ENCODE measurements at places on chromosomes 11 and 22.

DNA sequence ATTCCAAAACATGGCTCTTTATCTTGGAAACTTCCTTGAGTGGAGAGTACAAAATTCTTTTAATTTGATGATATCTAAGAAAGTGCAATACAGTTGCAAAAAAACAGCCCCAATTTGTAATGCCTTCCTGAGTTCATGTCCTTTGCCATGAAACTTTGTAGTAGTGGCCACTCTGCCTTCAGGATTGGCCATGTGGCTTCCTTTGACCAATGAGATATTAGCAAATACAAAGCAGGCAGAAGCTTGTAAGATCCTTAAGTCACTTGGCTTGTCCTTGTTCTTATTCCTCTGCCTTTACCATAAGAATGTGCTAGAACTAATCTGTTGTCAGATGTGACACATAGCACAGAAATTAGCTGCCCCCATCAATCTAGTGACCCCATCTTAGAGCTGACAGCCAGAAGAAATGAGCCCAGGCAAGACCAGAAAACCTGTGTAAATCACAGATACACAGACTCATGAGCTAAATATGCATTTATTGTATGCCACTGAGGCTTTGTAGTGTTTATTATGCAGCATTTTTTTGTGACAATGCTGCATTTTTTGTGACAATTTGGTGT, 29.8 kb upstream of the BLID start:
- no peak for DNase-seq

GRCh38 chr11:129446572-129446971, 70.9 kb downstream of the BARX2 start:
- no peak for DNase-seq

GRCh38 chr11:93143186-93143585, 54.6 kb downstream of the SLC36A4 start:
- no peak for DNase-seq

DNA sequence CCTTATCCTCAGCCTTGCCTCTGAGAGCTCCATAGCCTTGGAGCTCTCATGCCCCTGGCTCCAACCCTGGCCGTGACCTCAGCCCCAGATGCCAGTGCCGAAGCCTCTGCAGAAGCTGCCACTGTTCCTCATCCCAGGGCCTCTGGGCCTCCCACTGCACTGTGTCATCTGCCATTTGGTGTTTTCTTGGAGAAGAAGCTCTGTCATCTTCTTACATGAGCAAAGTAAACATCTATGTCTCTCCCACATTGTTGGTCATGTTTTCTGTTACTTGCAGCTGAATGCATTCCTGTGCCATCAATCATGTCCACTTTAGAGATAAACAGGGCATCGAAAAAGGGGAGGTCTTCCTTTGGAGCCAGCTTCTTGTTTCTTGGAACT, 45.0 kb upstream of the FTH1 start:
- no peak for DNase-seq

GRCh38 chr22:39818094-39818493, 75.5 kb downstream of the ENTHD1 start:
- no peak for DNase-seq

DNA sequence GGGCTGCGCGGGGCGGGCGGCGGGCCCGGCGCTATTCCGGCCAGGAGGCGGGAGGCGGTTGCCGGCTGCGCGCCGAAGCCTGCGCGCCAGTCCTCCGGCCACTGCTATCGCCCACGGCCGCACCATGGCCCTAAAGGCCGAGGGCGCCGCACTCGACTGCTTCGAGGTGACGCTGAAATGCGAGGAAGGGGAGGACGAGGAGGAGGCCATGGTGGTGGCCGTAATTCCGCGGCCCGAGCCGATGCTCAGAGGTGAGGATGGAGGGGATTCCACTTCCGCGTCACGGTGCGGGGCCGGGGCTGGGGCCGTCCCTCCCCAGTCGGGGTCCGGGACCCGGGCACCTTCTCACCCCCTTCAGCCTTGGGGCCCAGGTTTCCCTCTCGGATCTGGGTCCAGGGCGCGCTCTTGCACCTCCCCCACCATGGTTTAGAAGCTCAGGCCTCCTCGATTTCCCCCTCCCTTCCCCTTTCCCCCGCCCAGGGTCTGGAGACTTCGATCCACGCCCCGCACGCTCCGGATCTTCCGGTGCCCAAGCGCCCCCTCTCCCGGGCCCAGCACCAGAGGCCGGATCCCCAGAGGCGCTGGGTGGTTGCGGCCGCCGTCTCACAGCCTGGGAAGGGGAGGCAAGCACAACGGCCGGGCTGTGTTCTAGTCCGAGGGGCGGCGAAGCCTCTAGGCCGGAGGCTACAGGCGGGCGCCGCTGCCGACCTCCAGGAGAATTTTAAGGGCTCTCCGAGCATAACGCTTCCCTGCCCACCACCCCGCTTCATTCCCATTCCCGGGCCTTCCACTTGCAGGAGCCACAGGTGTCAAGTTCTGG, 517 bp downstream of the SPINDOC start:
- DNase-seq, result no peak

DNA sequence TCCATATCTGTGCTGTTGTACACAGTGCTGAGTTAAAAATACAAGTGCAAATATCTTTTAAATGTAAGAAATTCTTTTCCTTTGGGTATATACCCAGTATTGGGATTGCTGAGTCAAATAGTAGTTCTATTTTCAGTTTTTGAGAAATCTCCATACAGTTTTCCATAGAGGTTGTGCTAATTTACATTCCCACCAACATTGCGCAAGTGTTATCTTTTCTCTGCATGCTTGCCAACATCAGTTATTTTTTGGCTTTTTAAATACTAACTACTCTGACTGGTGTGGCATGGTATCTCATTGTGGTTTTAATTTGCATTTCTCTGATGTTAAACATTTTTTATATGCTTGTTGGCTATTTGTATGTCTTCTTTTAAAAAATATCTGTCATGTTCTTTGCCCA, 6.5 kb downstream of the OR52E8 start:
- no peak for DNase-seq

DNA sequence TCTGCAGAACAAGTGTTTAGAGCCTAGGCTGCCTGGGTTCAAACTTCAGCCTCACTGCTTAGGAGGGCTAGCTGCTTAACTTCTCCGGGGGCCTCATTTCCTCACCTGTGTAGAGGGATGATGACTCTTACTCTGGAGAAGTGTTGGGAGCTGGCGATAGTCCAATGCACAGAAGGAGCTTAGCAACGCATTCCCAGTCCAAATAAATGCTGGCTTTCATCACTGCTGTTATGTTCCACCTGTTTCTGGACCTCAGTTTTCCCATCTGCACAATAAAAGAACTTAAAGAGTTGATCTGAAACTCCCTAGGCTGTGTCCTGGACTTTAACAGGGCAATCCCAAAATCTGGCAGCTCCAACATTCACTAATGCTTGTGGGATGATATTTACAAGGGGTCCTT, 337.8 kb downstream of the MIAT start:
- no peak for DNase-seq

GRCh38 chr11:6755303-6755952, 16.3 kb downstream of the OR2AG2 start:
- DNase-seq, result no peak

DNA sequence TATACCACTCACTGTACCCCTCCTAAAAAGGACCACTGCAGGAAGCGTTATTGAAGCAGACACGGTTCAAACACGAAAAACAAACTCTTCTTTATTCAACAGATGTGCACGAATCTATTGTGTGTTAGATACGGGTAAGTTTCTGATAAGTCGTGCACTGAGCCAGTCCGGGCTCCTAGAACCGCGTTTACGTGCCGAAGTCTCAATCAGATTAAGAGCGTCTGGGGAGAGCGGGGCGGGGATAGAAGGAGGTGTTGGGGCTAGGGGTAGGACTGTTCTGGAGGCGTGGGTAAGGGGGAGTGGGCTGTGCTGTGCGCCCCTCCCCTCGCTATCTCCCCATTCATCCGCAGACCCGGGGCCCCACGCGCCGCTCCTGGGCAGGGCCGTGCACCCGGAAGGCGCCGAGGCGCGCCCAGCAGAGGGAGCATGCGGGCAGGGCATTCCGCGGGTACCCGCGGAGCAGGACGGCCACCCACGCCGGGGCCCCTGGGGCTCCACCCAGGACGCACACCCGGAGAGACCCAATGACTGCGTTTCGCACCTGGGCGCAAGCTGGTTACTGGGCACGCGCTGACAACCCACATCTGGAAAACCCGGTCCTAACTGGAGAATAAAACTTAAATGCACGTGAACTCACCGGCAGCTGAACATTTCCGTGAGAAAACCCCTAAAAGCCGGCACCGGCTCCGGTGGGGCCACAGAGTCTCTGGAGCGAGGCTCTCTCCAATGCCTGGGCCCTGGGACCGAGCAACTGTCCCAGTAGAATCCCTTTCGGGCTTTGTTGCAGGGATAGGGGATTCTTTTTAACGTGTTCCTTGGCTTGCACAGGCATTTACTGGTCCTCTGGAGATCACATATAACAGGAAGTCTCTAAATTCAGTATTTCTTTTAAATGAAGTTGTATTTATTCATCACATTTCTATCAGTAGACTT, 40.6 kb downstream of the WEE1 start:
- peak; percentile 73 for DNase-seq

DNA sequence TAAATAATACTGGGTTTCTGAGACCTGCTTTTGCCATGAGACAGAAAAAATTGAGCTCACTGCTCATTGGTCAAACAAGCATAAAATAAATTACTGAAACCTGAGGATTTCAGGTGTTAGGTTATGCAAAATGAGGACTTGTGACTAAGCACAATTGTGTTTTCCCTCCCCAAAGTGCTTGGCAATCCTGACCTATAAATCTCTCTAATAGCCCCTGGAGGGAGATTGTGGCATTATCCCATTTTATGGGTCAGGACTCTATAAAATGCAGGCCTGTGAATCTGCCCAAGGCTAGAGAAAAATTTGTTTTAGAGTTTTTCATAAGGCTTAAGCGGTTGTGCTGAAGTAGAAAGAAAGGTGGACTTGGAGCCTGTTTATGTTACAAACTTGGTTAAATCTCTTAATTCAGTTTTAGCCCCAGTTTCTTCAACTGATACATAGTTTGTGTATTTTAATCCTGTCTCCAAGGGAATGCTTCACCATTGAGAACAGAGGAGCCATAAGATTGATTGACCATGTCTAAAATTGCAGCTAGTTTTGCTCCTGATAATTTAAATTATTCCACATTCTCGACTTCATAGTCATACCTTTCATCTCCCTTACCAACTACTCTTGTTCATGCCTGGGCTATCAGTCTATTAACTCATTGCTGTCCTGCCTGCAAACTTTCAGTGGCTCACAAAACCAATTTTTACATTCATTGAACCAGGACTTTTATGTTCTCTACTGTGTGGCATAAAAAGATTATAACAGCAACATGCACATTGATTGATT, 63.6 kb upstream of the LRRC4C start:
- no peak for DNase-seq

- no peak for DNase-seq
Measured at GRCh38 chr22:35054064-35054463, 11.9 kb upstream of the ISX start.

DNA sequence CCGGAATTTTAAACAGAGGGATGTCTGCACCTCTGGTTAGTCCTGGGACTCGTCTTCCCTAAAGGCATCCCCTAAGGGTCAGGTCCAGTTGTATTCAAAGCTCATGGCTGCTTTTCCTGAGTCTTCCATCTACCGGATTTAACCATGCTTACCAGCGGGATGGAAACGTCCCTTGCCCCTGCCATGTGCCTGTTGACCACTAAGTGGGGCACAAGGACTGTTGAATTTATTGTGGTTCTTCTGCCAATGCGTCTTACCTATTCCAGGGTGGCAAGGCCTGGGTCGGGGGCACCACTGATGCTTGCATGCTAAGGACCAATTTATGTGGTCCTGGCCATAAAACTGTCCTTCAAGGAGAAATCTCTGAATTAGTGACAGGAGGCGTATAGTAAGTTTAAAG, 25.6 kb downstream of the ANKRD42 start:
- DNase-seq, result no peak

DNA sequence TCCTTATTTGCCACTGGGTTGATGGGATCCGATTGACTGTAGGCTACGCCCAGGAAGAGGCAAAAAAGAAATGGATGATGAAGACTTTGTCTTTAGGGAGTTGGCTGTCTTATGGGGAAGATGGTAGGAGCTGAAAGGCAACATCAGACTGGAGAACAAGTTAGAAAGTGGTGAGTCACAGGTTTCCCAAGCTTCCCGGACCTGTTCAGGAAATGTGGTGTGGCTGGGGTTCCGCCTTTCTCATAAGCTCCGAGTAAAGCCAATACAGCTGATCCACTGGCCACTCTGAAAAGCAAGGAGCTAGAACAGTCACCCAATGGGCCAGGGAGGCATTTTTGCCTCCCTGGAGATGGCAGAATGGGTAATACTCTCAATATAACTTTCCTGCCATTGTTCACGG, 194.5 kb downstream of the SNX19 start:
- no peak for DNase-seq

DNA sequence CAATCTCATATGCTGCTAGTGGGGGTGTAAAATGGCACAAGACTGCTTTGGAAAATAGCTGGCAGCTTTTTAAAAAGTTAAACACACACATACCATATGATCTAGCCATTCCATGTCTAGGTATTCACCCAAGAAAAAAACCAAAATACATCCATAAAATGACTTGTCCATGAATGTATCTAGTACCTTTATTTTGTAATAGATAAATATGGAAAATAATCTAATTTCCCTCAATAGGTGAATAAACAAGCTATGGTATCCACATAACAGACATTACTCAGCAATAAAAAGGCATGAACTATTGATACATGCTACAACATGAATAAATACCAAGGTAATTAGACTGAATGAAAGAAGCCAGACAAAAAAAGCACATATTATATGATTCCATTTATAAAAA, 22.9 kb downstream of the RNF141 start:
- no peak for DNase-seq

DNA sequence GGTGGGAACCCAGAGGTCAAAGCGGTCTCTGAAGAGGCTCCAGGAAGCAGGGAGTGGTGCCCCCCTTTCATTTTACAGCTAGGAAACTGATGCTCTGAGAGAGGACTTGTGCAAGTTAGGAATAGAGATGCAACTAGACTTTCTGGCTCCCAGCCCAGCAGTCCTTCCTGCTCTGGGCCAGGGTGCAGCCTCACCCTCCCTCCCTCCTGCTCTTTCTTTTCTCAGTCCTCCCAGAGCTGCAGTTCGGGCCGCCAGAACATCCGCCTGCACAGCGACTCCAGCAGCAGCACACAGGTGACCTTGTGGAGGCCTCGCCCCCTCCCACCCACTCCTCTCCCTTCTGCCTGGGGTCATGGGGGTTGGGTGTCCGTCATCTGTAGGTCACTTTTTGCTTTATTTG, 51.5 kb downstream of the LHFPL7 start:
- DNase-seq, result no peak

GRCh38 chr11:61967924-61968757, 707 bp upstream of the FTH1 start:
- no peak for DNase-seq

- no peak for DNase-seq
Measured at GRCh38 chr11:116840224-116840745, 2.9 kb upstream of the APOA1 start.

DNA sequence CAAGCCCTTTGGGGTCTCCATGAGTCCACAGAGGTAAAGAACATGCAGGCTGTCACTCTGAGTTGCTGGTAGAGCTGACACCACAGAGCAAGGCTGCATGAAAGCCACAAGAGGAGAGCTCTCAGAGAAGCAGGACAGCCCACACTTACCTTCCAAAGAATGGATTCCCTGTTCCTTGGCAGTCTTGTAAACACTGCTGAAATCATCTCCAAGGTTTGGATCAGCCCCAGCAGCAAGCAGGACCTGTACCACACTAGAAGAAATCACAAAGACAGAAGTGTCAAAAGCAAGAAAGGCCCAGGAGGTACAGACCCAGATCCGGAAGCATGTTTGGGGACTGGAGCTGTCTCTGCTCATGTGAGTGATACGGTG, 54.2 kb downstream of the CLPB start:
- no peak for DNase-seq

GRCh38 chr11:57379732-57380131, 1.2 kb downstream of the PRG3 start:
- no peak for DNase-seq

GRCh38 chr11:128285321-128285720, 302.0 kb downstream of the ETS1 start:
- no peak for DNase-seq

Measured in stimulated activated CD4-positive, alpha-beta T cell treated with anti-CD3 and anti-CD28 coated beads, Interleukin-1b, Interleukin-23, amount 100 ng/mL, for 1 hour (primary cell).